ENCODE measurements at places on chromosomes 5 and 9.

DNA sequence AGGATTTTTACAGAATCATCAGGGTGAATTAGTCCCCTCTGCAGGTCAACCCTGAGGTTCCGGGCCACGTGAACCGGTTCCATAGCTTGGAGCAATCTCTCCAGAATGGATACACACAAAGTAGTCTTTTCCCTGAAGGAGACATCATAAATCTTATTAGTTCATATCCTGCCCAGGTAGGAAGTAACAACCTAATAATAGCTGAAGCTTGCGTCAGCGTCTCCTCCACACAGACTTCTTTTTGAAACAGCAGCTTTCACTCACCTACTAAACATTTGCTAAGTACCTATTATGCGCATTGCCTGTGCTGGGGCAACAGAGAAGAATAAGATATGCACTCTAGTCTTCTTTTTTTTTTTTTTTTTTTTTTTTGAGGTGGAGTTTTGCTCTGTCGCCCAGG, 9.4 kb downstream of the PSMD5 start:
- DNase-seq = no peak

DNA sequence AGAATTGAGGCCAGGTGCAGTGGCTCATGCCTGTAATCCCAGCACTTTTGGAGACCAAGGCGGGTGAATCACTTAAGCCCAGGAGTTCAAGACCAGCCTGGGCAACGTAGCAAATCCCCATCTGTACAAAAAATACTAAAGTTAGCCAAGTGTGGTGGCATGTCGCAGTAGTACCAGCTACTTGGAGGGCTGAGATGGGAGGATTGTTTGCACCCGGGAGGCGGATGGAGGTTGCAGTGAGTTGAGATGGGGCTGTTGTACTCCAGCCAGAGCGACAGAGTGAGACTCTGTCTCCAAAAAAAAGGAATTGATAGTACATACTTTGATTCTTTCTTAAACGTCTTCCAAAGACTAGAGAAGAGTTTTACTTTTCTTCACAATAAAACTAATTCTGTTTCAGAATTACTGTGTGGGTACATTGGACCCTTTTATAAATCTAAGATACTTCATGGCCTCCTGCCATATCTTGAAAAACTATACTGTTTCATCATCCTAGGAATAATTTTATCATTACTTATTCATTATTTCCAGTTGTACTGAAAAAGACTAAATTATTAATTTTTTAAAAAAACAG, 132.0 kb upstream of the GRHPR start:
- DNase-seq = no peak

GRCh38 chr9:79028101-79028500, 543.7 kb upstream of the TLE4 start:
- DNase-seq = no peak

DNA sequence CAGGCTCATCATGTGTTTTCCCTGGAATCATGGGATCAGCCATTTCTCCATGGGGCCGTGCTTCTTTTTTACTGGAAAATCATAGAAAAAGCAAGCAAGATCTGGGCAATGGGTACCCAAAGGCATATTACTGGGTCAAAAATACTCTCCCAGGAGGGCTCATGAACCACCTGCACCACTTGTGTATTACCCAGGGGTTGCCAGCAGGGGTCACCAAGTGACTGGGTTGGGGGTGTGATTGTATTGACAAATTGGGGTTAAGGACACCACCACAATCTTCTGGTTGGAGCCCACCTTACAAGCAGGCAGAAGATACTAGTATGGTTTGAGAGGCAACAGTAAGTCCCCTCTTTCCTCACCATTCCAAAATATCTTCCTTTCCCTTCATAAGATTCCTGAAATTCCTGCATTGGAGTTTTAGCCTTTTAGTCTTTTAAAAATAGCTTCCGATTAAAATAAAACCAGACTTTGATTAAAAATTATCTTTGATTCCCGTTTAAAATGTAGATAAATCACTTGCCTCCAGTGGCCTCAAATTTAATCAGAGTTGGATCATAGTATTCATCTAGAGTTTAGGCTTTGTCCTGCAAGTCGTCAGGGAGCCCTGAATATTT, 603.3 kb downstream of the KIF4B start:
- no peak for DNase-seq

DNA sequence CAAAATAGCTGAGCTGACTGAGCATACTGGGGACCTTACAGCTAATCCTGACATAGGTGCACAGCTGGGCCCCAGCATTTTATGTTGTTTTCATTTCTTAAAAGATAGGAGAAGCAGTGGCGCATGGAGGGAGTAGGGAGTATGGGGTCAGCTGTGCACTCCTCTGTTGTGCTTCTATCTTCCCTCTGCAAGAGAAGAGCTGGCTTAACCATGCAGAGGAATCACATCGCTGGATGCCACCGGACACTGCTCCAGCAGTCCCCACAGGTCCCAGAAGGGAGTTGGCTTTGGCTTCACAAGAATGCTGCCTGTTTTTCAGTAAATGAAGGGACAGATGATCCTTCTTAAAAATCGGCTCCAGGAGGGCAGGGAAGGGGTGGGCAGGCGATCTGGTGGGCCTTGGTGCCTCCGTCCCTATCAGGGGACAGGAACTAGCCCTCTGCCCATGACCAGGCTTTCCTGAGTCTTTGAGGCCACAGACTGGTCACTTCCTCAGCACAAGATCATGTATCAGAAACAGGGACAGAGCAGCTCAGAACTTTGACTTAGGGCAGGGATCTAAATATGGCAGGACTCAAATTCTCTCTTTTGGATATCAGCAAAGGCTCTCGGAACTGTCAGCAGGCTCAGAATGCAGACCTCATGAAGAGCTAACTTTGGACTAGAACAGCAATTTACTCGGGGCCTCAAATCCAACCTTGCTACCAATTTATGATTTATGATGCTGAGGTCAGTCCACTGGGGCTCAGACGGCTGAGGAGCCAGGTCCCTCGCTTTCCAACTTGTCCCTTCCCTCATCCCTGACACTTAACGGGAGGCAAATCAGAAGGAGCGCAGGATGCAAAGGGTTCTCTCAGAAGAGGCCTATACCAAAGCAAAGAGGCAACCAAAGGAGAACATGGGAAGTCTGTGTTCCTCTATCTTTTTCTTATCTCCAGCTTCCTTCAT, 47.2 kb downstream of the MARCHF3 start:
- no peak for DNase-seq

DNA sequence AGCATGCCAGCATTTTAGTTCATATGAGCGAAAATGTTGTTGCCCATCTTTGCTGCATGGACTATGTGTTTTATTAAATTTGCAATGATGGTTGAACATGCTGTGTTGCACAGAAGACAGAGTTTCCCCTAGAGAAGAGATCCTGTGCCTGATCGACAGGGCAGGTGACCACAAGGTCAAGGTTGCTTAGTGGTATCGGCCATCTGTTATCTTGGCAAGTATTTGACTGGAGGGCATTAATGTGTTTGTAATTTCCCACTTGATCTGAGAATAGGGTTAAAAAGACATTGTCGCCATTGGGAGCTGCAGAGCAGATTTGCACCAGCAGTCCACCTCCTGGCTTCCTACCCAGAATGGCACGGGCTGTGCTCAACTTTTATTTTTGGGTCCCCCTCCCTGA, 1523.6 kb upstream of the WWC1 start:
- no peak for DNase-seq

GRCh38 chr5:174453690-174454089, 270.7 kb upstream of the MSX2 start:
- no peak for DNase-seq

GRCh38 chr5:175060257-175060656, 335.9 kb downstream of the MSX2 start:
- DNase-seq = no peak

- no peak for DNase-seq
These were observed 67.7 kb downstream of the ABCA1 start for GRCh38 chr9:104860263-104860662.

DNA sequence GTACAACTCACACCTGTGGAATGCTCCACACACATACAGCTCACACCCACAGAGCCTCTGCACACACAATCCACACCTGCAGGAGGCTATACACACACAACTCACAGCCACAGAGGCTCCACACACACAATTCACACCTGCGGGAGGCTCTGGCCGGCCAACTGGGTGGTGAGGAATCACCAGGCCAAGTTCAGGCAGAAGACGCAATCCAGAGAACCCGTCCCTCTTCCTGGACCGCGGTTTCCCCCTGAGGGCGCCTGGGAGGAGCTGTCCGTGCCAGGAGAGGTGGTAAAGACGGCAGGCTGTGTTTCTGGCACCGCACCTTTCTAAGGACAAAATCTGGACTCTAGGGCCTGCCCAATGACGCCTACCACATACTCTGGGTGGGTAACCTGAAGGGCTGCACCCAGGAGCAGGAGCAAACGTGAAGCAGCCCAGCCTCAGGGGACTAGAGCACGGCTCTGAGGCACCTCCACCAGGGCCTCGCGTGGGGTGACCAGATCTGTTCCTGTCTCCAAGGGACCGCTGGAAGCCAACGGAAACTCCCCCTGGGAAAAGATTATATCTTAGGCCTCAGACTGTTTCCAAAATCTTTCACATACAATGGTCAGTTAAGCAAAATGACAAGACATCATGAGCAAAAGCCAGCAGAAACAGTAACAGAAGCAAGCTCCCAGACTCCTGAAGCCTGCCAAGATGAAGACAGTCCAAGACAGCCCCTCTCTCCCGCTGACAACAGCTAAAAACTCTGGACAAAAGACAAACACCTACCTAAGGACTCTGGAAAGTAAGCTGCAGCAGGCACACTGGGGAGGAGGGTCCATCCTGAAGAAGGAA, 16.9 kb downstream of the CAMSAP1 start:
- DNase-seq = no peak

GRCh38 chr5:60366489-60366888, 333.5 kb downstream of the DEPDC1B start:
- no peak for DNase-seq

- DNase-seq = no peak
These were observed 66.7 kb downstream of the DOCK2 start for GRCh38 chr5:169703813-169704212.

DNA sequence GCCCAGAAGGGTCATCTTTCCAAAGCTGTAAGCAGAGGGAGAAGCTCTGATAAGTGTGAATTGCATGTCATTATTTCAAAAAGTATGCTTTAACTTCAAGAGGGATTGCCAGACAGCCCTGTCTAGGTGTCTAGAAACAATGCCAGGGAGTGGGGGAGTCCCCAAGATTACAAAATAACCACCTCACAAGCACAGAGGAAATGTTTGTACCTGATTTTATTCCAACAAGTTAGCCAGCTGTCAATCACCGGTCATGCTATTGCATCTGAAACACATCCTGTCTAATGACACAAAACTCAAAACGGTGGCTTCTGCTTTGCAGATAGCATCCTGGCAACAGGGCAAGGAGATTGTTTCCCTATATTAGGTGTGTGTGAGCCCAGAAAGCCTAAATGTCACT, 154.2 kb upstream of the WWC1 start:
- no peak for DNase-seq

DNA sequence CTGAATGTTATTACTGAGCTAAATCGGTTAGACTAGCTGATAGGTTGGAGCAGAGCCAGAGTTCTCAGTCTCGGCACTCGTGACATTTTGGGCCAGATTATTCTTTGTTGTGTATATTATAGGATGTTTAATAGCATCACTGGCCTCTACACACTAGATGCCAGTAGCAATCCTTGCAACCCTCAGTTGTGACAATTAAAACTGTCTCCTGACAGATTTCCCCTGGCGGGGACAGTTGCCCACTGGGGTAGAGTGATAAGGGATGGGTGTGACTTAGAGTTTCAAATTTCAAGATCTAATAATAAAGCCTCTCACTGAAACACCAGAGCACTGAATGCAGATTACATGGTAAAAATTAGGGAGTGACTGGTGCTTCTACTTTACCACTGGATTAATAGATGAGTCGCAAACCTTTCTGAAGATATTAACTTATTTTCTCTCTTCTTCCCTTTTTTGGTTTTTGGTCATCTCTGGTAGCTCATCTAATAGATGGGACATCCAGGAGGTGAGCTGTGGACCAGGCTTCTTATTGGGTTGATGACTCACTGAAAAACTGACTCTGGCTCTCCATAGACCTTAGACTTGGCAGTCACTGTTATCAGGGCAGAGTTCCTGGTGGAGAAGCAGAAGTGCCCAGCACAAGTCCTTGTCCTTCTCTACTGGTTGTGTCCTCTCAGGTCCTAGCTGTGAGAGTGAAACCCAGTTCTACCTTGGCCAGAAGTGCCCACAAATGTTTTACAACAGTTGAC, 150.3 kb downstream of the UNC13B start:
- no peak for DNase-seq

DNA sequence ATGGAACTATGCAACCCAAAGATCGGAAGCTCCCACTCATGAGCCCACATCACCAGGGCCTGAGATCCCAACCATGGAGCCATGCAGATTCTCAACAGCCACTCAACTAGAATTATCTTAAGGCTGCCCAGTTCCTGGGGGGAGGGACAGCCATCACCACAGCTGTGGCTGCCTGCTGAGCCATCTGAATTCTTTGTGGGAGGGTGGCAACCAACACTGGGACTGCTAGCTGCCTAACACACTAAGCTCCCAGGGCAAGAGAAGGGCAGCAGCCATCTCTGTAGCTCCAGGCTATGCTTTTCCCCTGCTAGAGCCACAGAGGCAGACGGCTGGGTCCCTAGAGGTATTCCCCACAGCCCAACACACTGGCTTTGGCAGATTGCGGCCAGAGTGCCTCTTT, 251.3 kb upstream of the GRAMD2B start:
- no peak for DNase-seq

GRCh38 chr5:137205231-137206027, 293.7 kb downstream of the SPOCK1 start:
- no peak for DNase-seq

DNA sequence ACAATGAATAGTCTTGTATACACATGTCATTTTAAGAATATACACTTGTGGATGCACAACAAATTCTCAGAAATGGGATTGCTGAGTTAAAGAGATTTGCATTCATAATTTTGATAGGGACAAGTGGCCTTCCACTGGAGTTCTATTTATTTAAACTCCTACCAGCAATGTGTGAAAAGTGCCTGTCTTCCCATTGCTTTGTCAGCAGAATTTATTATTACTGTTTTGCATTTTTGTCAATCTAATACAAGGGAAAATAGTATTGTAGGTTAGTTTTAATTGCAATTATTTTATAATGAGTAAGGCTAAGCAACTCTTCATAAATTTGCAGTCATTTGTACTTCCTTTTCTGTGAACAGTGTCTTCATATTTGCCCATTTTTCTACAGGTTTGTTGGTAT, 55.0 kb downstream of the C9orf57 start:
- no peak for DNase-seq

- no peak for DNase-seq
These were observed 254.1 kb downstream of the PJA2 start for GRCh38 chr5:109155625-109156024.

DNA sequence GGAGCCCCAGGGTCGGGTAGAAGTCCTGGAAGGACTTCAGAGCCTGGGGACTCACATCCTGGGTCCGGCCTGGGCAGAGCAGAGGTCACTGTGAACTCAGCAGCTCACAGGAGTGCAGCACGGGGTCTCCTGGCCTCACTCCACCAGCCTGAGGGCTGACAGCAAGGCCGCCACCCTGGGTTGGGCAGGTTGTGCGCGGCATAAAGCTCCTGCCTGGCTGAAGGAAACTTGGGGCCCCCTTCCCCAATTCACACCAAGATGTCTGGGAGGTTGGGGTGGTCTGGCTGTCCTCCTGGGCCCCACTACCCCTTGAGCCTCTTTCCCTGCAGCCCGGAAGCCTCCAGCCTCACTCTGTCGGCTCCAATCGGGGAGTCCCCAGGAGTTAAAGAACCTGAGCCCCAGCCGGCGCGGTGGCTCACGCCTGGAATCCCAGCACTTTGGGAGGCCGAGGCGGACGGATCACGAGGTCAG, 2.1 kb downstream of the LCN15 start:
- no peak for DNase-seq

- no peak for DNase-seq
These were observed 140.6 kb downstream of the COMMD10 start for GRCh38 chr5:116225281-116225922.
